Fibroblast of skin of scalp (primary cell): ENCODE measurements at places on chromosomes 16 and 17.

- no peak for DNase-seq
Observed at GRCh38 chr16:49588026-49588425, 214.4 kb downstream of the C16orf78 start.

GRCh38 chr16:29873319-29873718 is 10.3 kb upstream of the CDIPT start:
- no peak for DNase-seq

GRCh38 chr16:87213536-87213935 is 103.7 kb downstream of the C16orf95 start:
- DNase-seq = no peak

DNA sequence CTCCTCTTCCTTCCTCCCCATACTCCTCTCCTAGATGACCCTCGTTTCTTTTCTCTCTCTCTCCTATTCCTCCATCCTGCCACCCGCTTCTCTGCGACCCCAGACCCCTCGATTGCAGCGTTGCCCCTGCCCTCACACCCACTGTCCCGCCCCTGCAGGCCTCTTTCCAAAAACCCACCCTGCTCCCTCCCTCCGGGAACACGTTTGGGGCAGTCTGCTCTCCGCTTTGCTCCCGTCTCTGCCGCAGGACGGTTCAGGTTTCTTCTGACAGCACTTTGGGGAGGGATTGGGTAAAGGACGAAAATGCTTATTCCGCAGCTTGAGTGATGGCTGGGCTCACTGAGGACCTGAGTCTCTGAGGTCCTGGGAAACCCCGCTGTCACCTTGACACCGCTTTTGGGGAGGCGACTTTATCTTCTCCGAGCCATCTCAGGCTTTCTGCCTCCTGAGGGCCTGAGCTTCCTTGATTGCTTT is 690 bp downstream of the NDE1 start:
- no peak for DNase-seq

DNA sequence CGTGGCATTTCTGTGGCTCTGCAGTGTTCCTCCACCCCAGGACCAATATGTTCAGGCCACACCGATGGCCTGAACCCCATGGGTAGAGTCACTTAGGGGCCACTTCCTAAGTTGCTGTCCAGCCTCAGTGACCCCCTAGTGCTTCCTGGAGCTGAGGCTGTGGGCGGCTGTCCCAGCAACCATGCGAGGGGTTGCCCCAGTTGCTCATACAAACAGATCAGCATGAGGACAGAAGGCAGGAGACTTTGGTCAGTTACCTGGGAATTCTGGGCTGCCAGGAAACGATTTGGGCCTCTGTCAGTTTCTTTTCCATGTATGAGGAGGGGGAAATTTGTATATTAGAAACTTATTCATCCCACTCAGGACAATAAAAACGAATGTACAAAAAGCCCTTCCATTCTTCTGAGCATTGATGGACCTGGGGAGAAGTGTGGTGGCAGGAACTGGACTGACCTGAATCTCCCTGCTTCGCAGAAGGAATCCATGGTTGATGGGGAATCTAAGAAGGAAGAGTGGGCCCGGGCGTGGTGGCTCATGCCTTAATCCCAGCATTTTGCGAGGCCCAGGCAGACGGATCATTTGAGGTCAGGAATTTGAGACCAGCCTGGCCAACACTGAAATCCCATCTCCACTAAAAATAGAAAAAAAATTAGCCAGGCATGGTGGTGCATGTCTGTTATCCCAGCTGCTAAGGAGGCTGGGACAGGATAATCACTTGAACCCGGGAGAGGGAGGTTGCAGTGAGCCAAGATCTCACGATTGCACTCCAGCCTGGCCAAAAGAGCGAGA is 4.9 kb upstream of the IL32 start:
- DNase-seq = no peak

- DNase-seq = peak; percentile 60
Observed at GRCh38 chr17:30554839-30555751, 77.9 kb downstream of the GOSR1 start.

DNA sequence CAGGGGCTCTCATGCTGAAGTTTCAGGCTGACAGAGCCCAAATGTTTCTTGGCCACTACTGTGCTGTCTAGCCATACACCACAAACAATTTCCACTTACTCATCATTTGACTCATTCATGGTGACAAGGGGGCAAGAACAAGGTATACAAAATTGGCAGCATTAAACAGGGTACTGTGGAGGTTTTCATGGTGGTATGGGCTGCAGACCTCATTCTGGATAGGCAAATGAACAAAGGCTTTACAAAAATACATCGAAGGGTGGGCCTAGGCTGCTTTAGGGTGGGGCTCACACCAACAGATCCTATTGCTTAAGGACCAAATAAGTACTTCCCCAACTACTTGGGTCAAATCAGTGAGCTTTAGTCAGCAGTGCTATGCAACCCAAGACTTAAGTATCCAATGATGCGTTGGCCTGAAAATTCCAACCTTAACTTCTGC is 53.0 kb downstream of the N4BP1 start:
- peak; percentile 70 for DNase-seq

- DNase-seq = no peak
Observed at GRCh38 chr17:78106211-78106610, 22.3 kb downstream of the TMC6 start.

DNA sequence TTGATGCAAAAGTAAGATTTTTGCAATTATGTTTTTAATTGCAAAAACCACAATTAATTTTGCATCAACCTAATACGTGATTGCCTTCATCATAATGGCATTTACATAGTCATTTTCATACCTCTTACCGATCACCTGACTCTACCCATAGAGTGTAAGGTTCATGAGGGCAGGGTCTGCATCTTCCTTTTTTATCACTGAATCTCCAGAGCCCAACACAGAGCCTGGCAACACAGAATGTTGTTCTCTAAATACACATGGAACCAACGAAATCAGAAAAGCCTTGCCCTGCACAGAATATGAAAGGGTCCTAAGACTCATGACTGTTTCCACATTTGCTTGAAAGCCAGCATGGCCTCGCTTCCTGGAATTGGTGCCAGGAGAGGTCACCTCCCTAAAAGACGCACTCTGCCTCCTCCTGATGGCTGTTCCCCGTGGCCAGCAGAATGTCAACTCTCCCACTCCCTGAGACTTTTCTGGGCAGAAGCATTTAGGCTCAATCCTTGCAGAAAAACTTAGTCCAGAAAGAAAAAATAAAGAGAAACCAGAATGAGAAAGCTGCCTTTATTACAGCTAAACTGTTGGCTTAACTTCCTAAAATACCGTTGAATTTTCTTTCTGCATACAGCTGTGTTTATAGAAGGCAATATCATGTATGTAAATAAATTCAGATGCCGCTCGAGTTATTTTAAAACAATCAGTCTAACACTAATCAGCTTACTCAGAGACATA is 327.8 kb upstream of the MAF start:
- DNase-seq = no peak

GRCh38 chr17:81544281-81544974 is 7.7 kb downstream of the FAAP100 start:
- no peak for DNase-seq

GRCh38 chr17:50529849-50530248 is 2.7 kb upstream of the EPN3 start:
- DNase-seq = no peak

DNA sequence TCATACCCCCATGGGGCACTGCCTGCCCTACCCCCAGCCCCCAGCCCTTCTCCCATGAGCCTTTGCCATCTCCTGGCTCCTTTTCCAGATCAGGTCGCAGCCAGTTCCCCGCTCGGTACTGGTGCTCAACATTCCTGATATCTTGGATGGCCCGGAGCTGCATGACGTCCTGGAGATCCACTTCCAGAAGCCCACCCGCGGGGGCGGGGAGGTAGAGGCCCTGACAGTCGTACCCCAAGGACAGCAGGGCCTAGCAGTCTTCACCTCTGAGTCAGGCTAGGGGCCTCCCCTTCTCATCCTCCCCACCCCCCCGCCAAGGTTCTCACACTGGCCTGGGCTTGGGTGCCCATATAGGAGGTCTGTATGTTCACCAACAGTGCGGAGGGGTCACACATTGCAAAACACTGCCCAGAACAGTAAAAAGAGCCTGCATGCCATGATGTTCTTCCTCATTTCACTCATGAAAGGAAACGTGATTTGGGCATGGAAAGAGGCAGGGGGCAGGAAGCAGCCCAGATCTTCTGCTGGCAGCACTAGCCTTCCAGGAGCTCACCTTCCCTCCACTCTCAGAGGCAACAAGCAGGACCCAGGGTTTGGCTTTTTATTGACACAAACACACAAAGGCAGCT is 7.5 kb downstream of the IFI35 start:
- DNase-seq = no peak

DNA sequence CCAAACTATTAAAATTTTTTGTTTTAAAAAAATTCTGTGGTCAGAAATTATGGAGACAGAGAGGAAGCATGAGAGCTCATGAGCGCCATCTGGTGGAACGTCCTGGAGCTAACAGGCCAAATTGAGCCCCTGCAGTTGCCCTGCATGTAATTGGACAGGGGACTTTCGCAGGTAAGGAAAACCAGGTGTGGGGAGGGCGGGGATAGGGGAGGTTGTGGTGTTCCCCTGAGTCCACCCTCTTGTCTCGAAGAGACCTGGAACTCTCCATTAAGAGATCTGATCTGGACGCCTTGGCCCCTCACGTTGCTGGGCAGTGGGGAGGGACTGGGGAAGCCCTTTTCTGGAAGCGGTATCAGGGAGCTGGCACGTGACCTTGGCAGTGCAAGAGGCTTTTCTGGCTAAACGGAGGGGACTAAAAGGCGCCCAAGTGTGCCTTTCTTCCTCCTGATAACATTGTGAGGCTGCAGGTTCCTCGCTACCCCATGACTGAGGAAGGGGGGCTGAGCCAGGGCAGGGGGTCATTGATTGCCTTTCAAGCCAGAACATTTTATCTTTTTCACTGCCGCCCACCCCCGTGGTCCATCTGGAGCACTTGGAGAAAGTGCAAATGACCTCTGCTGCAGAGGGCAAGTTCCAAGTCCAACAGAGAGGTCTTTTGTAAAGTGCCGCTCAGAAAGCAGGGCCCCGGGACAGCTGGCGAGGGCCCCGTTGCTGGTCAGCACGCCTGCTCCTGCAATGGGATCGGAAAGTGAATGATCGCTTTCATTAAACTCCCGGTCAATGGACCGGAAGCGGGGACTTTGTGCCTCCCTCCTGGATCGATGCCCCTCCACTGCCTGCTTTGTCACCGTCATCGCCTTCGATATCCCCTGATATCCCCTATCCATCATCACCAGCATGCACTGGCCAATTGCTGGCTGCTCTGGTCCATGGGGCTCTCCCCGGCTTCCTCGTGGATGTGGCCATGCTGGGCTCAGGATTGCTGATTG is 18.4 kb downstream of the PDILT start:
- DNase-seq = peak; percentile 39

- DNase-seq = no peak
Observed at GRCh38 chr17:17745476-17746455, 64.5 kb downstream of the RAI1 start.
